PC-9 (cell line): ENCODE measurements at places on chromosomes 7 and 10. TPM values are rescaled to one million over a fixed set of nuclear protein-coding genes. Genes with fewer than 3 reads are reported as not detected.

GRCh38 chr7:36204929-36205635 lies 52.0 kb downstream of the EEPD1 start:
- H3K4me1 ChIP-seq = peaks cover 44% of the 10 kb centered on the region
- no peak overlapping the region for H3K4me3 ChIP-seq
- no peak for DNase-seq
- no peaks in the 10 kb centered on the region for H3K36me3 ChIP-seq
- no peaks in the 10 kb centered on the region for H3K27me3 ChIP-seq

GRCh38 chr10:124683814-124684213 lies 60.4 kb downstream of the FAM53B start:
- H3K27me3 ChIP-seq = no peaks in the 10 kb centered on the region
- no peak for DNase-seq
- no peak overlapping the region for H3K4me3 ChIP-seq
- H3K27ac ChIP-seq = no peak overlapping the region

DNA sequence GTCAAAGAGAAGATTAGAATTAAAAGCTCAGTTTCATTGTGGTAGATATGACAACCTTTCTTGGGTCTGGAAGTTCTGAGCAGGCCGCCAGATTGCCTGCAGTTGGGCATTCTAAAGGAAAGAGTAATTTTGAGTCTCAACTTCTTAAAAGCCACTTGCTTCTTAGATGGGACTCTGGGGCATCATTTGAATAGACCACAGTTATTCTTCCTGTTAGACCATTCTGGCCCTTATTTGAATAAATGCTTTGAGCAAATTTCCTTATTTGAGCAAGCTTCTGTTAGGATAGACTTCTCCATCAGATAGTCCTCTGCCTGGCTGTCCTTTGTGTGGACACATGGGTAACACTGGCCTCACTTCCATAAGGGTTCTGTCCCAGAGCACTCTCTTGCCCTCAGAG lies 40.2 kb downstream of the SND1 start:
- H3K27me3 ChIP-seq = no peaks in the 10 kb centered on the region
- peaks cover 44% of the 10 kb centered on the region for H3K36me3 ChIP-seq
- no peaks in the 10 kb centered on the region for H3K4me1 ChIP-seq
- DNase-seq = no peak
- no peak overlapping the region for H3K27ac ChIP-seq

DNA sequence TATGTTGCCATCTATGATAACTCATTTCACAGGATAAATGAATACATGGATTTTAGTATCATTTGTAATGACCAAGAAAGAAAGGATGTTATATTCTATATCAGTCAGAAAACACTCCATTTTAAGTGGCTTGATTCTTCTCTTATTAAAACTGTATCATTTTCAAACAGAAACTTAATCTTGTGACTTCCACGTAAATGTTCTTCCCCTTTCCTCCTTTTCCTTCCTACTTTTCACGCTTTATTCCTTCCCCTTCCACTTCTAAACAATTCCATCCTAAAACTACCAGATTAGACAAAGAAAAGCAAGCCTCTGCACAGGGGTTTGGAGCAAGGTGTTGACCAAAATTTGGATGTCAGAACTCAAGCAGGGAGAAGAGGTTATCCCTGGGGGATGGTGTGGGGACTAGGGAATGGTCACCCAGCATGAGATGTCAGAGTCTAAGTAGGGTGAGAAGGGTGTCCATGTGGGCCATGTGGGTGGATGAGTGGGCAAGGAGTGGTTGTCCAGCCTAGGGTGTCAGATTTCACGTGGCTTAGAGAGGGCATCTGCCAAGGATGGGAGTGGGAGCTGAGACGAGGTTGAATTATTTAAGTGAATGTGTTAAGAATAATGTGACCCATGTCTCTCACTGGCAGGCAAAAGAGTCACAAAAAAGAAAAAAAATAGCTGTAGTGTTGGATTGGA lies 5.0 kb upstream of the GSAP start:
- no peaks in the 10 kb centered on the region for H3K27me3 ChIP-seq
- no peak overlapping the region for H3K27ac ChIP-seq
- H3K4me3 ChIP-seq = no peak overlapping the region
- H3K36me3 ChIP-seq = no peaks in the 10 kb centered on the region
- DNase-seq = no peak

SLIT1 gene
- not detected in 2 replicates for total RNA-seq

- no peak overlapping the region for H3K4me3 ChIP-seq
- DNase-seq = no peak
- no peak overlapping the region for H3K27ac ChIP-seq
- H3K36me3 ChIP-seq = no peaks in the 10 kb centered on the region
These were observed 13.3 kb downstream of the SLC26A5 start for GRCh38 chr7:103432712-103433111.

DNA sequence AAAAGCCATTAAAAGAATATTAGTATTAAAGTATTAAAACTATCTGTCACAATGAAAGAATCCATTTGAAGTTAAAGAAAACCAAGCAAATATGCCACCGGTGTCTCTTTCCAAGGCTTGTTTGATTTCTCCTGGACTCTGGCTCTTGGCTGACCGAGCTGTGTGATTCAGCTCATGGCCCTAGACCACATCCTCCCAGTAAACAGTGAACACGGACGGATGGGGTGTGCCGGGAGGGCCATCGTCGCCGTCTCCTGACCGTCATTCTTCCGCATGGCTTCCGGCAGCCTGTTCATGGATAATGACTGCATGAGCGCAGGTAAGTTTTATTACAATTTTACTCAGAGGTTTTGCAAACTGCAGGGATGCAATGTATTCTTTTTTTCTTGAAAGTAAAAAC lies 218.5 kb downstream of the DNAJB6 start:
- H3K4me1 ChIP-seq = no peaks in the 10 kb centered on the region
- no peak for DNase-seq
- no peak overlapping the region for H3K4me3 ChIP-seq
- no peak overlapping the region for H3K27ac ChIP-seq
- peaks cover 84% of the 10 kb centered on the region for H3K27me3 ChIP-seq
- H3K36me3 ChIP-seq = no peaks in the 10 kb centered on the region

GRCh38 chr10:45023426-45023825 lies 22.7 kb downstream of the ZNF22 start:
- H3K36me3 ChIP-seq = no peaks in the 10 kb centered on the region
- 0 out of 2 replicates have a peak, but pooled peaks cover 6% of the 10 kb centered on the region for H3K27me3 ChIP-seq
- no peaks in the 10 kb centered on the region for H3K4me1 ChIP-seq
- no peak for DNase-seq
- H3K27ac ChIP-seq = no peak overlapping the region

- DNase-seq = no peak
- H3K4me1 ChIP-seq = no peaks in the 10 kb centered on the region
- no peak overlapping the region for H3K27ac ChIP-seq
- no peak overlapping the region for H3K4me3 ChIP-seq
- no peaks in the 10 kb centered on the region for H3K27me3 ChIP-seq
These were observed 32.6 kb upstream of the ELN start for GRCh38 chr7:73995330-73995729.

GRCh38 chr7:157996359-157997079 lies 591.1 kb downstream of the PTPRN2 start:
- H3K4me3 ChIP-seq = no peak overlapping the region
- no peaks in the 10 kb centered on the region for H3K4me1 ChIP-seq
- peaks cover 86% of the 10 kb centered on the region for H3K27me3 ChIP-seq
- no peaks in the 10 kb centered on the region for H3K36me3 ChIP-seq
- no peak for DNase-seq

- DNase-seq = peak; percentile 88
- H3K4me1 ChIP-seq = peaks cover 77% of the 10 kb centered on the region
- no peaks in the 10 kb centered on the region for H3K36me3 ChIP-seq
These were observed 47.6 kb upstream of the ITGB1 start for GRCh38 chr10:33005322-33006301.

DNA sequence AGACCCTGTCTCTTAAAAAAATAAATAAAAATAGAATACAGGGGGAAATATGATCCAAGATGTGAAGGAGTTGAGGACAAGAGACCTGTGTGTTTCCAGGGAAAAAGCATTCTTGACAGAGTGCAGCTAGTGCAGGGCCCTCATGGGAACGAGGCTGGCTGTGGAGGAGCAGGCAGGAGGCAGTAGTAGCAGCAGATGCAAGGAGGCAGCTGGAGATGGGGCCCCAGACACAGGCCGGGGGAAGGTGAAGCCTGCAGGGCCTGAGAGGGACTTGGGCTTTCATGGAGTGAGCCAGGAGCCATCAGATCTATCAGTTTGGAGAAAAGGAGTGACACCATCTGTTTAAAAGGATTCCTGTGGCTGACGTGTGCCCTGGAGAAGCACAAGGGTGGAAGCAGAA lies 71.4 kb upstream of the ZNF438 start:
- no peaks in the 10 kb centered on the region for H3K27me3 ChIP-seq
- H3K27ac ChIP-seq = no peak overlapping the region
- H3K4me3 ChIP-seq = no peak overlapping the region
- no peak for DNase-seq
- H3K4me1 ChIP-seq = peaks cover 30% of the 10 kb centered on the region
- H3K36me3 ChIP-seq = no peaks in the 10 kb centered on the region

NCF1 gene
- 0.38 and 0.41 TPM in 2 replicates for total RNA-seq
